ENCODE measurements at places on chromosomes 13 and 19.

DNA sequence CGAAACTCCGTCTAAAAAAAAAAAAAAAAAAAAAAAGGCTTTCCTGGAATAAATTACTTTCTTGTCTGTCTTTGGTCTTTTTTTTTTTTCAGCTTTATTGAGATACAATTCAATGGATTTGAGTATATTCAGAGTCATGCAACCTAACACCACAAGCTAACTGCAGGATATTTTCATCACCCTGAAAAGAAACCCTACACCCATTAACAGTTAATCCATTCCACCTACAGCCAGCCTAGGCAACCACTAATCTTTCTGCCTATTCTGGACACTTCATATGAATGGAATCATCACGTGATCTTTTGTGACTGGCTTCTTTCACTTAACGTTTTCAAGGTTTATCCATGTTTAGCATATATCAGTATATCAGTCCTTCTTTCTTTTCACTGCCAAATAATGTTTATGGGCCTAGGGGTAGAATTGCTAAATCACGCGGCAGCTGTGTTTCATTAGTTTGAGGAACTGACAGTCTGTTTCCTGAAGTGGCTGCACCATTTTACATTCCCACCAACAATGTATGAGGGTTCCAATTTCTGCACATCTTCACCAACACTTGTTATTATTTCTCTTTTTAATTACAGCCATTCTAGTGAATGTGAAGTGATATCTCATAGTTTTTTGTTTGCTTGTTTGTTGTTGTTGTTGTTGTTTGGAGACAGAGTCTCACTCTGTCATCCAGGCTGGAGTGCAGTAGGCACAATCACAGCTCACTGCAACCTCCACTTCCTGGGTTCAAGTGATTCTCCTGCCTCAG, 19.9 kb downstream of the LRFN3 start:
- DNase-seq, result no peak

DNA sequence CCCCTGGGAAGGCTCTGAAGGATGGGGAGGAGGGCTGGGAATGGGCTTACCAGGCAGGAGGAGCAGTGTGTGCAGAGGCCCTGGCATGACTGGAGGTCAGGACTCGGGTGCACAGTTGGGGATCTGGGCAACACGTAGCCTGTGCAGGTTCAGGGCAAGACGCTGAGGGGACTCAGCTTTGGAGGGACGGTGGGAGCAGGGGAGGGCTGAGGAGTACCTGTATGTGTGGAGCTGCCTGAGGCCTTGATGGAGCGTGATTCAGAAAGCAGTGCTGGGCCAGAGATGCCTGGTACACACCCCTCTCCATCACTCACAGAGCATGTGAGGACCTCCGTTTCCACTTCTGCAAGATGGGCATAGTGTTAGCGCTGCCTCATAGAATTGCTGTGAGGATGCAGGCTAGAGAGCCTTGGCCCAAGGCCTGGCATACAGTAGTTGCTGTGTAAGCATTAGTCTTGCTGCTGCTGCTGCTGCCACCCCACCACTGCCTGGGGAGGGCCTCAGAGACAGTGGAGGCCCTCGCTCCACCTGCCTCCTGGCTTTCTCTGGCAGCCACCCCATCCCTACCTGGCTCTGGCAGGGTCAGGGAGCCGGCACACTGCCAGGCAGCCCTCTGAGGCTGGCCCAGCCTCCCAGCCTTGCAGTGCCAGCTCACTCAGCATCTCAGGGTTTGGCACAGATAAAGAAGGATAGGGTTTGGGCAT, 2.4 kb downstream of the PAK4 start:
- no peak for DNase-seq

DNA sequence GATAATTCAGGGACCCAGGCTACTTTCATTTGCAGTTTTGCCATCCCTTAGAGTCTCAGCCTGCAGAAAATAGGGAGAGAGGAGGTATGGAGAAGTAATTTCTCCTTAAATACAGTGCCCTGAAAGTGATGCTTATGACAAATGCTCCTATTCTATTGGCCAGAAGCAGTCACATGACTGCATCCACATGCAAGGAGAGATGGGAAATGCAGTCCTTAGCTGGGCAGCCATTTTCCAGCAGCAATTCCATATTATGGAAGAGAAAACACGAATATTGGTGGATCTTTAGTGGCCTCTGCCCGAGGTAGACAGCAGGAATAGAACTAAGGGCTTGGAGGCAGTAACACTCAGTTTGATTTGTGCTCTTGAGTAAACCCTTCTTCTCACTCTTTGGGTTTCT, 39.4 kb downstream of the VAV1 start:
- DNase-seq, result no peak

DNA sequence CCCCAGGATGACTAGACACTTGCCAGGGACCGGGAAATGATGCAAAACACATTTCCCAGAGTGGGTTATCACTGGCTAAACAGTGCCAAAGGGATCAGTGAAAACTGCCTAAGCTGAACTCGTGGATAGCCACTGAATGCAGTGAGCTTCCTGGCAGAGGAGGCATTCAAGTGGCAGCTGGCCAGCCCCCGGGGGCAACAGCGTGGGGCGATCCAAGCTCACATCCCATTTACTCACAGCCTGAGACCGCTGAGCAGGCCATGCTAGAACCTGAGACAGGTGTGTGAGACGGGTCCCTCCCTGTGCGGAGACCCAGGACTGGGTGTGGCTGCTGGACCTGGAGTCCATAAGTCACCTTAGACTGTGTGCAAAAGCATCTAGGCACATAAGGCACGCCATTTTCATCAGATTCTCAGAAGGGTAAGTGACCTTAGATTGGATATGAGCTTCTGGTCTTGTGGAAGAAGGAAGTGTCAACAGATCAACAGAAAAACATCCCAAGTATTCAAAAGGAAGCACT, 51.9 kb upstream of the SLC15A1 start:
- DNase-seq, result no peak
